ENCODE measurements at places on chromosomes 2 and 18.

- DNase-seq, result no peak
Measured at GRCh38 chr2:24820175-24820513, 26.9 kb downstream of the CENPO start.

GRCh38 chr18:58671111-58671631 lies at the start of gene MALT1:
Gene MALT1 (plus strand): TSS chr18:58671465. CDS start chr18:58671644, 179 bp downstream.
- DNase-seq, result peak; percentile 44

DNA sequence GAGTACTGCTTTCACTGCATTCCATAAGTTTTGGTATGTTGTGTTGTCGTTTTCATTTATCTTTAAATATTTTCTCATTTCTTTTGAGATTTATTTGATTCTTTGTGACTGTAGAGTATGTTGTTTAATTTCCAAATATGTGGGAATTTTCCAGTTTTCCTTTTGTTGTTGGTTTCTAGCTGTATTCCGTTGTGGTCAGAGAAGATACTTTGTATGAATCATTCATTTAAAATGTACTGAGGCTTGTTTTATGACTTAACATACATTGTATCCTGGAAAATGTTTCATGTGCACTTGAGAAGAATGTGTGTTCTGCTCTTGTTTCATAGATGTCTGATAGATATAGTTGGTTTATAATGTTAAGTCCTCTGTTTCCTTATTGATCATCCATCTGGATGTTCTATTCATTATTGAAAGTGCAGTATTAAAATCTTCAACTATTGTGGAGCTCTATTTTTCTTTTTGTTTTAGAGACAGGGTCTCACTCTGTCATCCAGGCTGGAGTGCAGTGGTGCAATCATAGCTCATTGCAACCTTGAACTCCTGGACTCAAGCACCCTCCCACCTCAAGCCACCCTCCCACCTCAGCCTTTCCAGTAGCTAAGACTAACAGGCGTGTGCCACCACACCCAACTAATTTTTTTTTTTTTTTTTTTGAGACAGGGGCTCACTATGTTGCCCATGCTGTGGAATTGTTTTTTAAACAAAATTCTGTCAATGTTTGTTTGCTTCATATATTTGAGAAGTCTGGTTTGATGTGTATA lies 96.8 kb downstream of the TAF4B start:
- no peak for DNase-seq

DNA sequence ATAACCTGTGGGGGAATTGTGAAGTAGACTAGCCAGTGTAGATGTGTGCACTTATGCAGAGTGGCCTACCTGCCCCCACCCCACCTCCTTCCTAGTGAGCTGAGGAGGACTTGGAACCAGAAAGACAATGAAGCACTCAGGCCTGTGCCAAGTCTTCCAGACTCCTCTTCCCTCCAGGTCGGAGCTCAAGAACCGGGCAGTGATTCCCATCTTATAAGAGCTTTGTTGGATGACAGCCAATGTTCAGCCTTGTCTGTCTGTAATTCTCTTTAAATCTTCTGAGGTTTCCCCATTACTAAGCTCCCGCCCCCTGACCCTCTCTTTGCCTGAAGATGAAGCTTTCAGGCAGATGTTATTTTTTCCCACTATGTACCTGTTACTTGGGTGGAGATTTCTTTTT lies 121.0 kb downstream of the SMAD2 start:
- no peak for DNase-seq

GRCh38 chr2:98477506-98477905 lies 32.8 kb downstream of the INPP4A start:
- no peak for DNase-seq
